ENCODE measurements at places on chromosomes 5 and 9.

GRCh38 chr9:108755979-108756378 lies 99.8 kb downstream of the ACTL7B start:
- H3K27ac ChIP-seq, result no peak overlapping the region
- H3K36me3 ChIP-seq, result no peaks in the 10 kb centered on the region
- DNase-seq, result no peak
- no peak overlapping the region for H3K4me3 ChIP-seq
- H3K4me1 ChIP-seq, result no peaks in the 10 kb centered on the region

DNA sequence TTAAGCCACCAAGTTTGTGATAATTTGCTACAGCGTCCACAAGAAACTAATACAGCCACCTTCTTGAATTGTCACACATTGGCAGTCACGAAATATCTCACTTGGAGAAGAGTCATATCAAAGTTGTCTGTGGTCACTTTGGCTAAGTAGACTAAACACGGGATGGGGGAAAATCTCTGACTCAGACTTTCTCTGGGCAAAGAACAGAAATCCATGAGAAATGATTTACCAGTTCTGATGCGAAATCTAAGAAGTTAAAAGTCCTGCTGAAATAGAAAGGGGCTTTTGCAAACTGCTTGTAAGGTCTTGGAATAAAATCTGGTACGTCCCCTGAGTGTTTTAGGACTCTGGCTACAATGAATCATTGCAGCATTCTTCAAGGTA lies 158.4 kb downstream of the COL23A1 start:
- H3K4me3 ChIP-seq, result no peak overlapping the region
- H3K27me3 ChIP-seq, result no peaks in the 10 kb centered on the region
- H3K27ac ChIP-seq, result no peak overlapping the region
- no peak for DNase-seq
- H3K4me1 ChIP-seq, result peaks cover 7% of the 10 kb centered on the region
- no peaks in the 10 kb centered on the region for H3K36me3 ChIP-seq

GRCh38 chr5:168681556-168682183 lies 102.5 kb upstream of the PANK3 start:
- no peak overlapping the region for H3K4me3 ChIP-seq
- H3K36me3 ChIP-seq, result no peaks in the 10 kb centered on the region
- H3K27me3 ChIP-seq, result no peaks in the 10 kb centered on the region
- DNase-seq, result no peak
- H3K27ac ChIP-seq, result no peak overlapping the region

GRCh38 chr5:173832386-173832785 lies 55.8 kb upstream of the CPEB4 start:
- no peaks in the 10 kb centered on the region for H3K27me3 ChIP-seq
- DNase-seq, result no peak
- H3K4me1 ChIP-seq, result peaks cover 59% of the 10 kb centered on the region

DNA sequence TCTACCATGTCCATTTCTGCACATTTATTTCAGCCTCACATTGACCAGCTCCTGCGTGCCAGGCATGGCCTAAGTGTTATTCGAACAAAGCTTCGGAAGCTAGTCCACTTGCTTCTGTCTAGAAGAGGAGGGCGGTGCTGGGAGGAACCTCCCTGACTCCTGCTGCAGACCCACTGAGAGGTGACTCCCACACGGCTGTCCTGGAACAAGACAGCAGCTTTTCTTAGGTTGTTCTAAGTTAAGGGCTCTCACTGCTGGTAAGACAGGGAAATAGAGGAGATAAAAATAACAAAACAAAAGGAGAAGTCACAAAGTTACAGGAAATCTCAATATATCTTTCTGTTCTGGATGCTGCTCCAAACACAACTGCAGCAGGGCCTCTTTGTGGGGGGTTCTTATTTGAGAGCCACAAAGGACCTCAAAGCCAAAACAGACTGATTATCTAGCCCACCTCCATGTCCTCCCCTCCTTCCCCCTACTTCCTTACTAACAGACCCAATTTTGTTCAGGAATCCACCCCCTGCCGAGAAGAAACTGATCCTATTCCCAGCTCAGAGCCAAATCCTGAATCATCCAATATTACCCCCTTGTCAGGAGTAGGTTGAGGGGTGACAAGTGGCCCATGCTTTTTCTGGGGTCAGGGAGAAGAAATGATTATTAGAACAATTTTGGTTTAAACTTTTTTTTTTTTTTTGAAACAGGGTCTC lies 28.4 kb upstream of the KCNIP1 start:
- no peaks in the 10 kb centered on the region for H3K27me3 ChIP-seq
- H3K36me3 ChIP-seq, result no peaks in the 10 kb centered on the region
- no peak for DNase-seq

- DNase-seq, result no peak
- no peaks in the 10 kb centered on the region for H3K27me3 ChIP-seq
- H3K36me3 ChIP-seq, result peaks cover 7% of the 10 kb centered on the region
- no peak overlapping the region for H3K4me3 ChIP-seq
Measured at GRCh38 chr9:114210136-114210535, 54.8 kb downstream of the COL27A1 start.

DNA sequence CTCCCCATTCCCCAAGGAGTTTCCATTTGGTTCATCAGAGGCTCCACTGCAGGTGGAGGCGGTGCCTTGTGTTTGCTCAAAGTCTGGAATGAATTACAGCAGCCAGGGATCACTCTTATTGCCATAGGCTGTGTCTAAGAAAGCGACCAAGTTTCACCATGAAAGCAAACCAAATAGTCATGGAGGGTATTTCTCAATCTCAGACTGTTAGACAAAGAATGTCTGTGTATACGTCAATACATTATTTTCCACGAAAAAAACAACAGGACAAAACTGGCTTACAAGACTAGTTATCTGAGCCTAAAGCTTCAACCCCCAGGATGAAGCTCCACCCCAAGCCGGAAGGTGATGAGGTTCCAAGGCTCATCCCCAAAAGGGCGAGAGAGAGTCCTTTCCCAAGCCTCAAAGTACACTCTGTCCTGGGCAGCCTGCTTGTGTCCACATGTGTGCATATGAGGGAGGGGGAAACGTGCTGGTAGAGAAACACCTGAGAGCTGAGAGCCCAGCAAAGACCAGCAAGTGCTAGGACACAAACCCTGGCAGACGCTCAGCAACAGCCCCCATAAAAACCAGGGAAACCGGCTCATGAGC lies 4.3 kb downstream of the B4GALT1 start:
- H3K27me3 ChIP-seq, result no peaks in the 10 kb centered on the region
- H3K36me3 ChIP-seq, result no peaks in the 10 kb centered on the region
- no peak for DNase-seq

- H3K4me1 ChIP-seq, result no peaks in the 10 kb centered on the region
- DNase-seq, result no peak
- no peaks in the 10 kb centered on the region for H3K36me3 ChIP-seq
- H3K4me3 ChIP-seq, result no peak overlapping the region
Measured at GRCh38 chr5:135308245-135308644, 90.8 kb downstream of the MACROH2A1 start.

DNA sequence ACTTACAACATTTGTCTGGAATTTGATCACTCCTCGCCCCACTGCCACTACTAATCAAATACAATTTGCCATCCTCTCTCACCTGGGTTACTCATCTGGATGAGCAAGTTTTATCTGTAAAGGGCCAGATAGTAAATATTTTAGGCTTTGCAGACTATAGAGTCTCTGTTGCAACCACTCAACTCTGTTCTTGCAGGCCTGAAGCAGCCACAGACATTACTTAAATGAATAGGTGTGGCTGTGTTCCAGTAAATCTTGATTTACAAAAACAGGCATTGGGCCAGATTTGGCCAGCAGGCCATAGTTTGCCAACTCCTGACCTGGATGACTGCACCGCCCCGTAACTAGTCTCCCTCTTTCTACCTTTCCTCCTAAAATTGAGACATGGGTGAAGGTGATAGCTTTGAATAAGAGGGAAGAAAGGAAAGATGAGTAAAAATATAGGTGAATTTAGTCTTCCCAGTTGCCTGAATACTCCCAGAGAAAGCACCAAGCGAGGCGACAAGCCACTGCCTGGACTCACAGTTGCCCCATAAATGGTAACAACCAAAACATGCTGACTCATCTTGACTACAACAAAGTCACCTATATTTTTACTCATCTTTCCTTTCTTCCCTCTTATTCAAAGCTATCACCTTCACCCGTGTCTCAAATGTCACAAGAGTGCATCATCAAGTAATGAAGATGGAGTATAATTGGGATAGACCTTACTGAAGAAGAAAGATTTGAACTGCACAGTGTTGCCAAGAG lies 32.5 kb upstream of the SCAMP1 start:
- no peaks in the 10 kb centered on the region for H3K4me1 ChIP-seq
- no peaks in the 10 kb centered on the region for H3K36me3 ChIP-seq
- DNase-seq, result no peak

Measured in left lung (tissue), 14 donors.